ENCODE measurements at places on chromosomes 16 and 17.

GRCh38 chr16:17921357-17921978 lies 415.1 kb downstream of the NPIPA8 start:
- DNase-seq, result peak; percentile 32

DNA sequence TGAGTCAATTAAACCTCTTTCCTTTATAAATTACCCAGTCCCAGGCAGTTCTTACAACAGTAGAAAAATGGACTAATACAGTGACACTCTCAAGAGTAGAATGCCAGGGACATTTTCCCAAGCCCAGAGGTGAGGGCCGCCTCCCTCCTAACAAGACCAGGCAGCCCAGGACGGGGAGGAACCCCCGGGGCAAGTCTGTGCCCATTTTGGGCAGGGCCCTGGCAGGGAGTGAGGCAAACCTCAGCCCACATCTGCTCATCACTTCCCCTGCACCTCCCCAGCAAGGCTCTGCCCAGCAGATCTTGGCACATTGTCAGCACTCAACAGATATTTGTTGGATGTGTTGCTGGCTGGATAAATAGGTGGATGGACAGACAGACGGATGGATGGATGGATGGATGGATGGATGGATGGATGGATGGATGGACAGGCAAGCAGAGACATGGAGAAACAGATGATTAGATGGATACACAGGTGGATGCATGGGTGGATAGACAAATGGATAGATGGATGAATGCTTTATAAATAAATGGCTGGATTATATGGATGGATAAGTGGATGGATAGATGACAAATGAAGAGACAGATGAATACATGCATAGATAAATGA lies 271.3 kb downstream of the PARN start:
- DNase-seq, result no peak

DNA sequence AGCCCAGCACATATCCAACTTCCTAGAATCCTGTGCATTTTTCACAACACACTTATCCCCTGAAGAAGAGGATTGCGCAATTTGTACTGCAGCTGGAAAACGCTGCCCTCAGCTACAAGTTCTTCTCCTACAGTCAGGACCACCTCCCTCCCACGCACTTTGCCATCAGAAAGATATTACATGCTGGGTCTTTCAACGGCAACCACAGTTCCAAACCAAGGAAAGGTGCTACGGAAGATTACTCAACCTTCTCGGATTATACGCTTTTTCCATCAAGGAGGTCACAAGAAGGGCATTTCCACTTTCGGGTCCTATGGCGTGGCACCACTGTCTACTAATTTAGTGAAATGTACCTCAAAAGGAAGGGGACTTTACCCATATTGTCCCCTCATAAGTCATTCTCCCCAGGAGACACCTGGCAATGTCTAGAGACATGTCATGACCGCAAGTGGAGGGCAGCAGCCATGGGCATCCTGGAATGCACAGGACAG lies 35.2 kb downstream of the USP7 start:
- DNase-seq, result no peak

- DNase-seq, result no peak
Observed at GRCh38 chr17:9174779-9175574, 153.7 kb downstream of the NTN1 start.

DNA sequence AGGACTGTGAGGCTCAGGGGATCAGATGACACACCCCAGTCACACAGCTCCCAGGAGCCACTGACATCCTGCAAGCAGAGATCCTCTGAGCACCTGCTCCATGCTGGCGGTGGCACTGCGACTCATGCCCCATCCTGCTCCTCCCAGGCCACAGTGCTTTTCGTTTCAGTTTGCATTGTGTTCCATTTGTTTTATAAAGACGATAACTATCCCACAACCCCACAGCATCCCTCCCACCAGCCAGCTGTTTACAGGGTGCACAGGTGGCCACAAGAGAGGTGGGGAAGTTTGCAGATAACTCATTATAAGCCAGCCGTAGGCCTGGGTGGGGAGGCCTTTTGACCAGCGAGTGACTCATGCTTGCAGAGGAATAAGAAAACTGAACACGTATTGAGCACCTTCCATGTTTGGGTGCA lies 28.2 kb downstream of the BCO1 start:
- DNase-seq, result no peak

DNA sequence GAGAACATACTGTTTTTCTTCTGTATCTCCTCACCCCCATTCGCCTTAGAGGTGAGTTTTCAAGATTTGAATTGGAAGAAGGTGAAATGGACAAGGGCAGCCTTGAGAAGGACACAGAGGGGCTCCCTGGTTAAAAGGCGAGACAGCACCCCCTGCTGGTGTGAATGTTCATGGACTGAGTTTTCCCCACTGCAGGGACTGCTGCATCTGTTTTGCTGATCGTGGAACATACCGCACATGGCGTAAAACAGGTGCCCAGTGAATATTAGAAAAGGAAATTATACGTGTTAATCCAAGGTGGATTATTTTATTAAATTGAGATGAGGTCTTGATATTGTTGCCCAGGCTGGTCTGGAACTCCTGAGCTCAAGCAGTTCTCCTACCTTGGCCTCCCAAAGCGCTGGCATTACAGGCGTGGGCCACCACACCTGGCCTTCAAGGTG lies 54.5 kb downstream of the NDE1 start:
- peak; percentile 69 for DNase-seq

Data from activated CD4-positive, alpha-beta T cell treated with anti-CD3 and anti-CD28 coated beads, Interleukin-2, amount 50 U/mL, for 24 hours (primary cell).